ENCODE measurements at places on chromosomes 7 and 10.

DNA sequence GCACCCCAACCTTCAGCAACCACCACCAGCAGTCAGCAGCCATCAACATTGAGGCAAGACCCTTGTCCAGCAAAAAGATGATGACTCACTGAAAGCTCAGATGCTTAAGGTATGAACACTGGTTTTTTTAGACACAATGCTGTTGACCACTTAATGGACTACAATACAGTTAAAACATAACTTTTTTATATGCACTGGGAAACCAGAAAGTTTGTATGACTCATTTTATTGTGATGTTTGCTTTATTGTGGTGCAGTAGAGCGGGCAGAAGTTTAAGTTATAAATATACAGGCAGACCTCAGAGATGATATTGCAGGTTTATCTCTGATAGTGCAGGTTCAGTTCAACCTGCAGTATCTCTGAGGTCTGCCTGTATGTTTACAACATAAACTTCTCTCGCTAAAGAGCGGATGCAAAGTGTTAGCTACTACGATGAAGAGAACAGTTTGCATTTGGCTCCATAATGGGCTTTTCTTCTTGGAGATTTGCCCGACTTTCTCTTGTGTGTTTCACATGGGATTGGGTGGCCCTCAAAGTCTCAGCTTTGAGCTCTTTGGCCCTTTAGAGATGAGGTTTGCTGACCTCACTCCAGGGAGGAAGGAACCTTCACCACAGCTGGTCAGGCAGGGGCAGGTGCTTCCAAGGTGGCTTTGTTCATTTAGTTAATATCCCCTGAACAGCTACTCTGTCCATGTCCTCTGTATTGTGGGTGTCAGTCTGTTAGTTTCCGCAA is 84.4 kb upstream of the SHH start:
- peak; percentile 53 for DNase-seq

GRCh38 chr7:99398891-99399445 is 9.4 kb downstream of the PDAP1 start:
- DNase-seq: no peak

DNA sequence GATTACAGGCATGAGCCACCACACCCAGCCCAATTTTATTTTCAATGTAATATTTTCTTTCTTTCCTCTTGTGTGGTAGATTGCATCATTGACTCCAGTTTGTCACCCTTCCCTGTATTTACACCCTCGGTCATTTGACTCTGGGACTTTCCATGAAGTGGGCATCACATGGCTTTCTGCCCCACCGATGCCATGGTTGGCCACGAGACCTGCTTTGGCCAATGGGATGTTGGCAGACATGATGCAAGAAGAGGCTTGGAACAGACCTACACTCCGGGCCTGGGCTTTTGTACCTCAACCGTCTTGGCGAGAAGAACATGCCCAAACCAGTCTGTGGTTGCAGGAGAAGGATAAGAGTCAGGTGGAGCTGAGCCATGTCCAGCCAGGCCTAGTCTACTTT is 38.8 kb upstream of the CACUL1 start:
- no peak for DNase-seq

GRCh38 chr10:692682-693351 is 3.3 kb upstream of the DIP2C start:
- DNase-seq: no peak

GRCh38 chr7:109901926-109902325 is 1189.0 kb upstream of the LRRN3 start:
- peak; percentile 39 for DNase-seq

DNA sequence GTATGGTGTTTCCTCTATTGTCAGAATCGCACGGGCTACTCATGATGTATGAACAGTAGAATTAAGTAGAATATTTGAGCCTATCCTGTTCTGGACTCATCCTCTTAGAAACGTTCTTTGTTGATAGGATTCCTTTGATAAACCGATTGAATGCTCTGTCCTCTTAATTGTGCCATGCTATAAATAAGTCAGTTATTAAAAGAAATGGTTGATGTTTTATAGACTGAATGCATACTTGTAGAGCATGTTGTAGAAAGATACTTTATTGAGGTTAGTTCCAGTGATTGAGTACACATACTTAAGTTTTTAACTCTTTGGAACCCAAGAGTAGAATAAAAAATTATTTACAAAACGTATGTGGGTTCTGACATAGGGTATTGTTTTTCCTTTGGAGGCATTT is 54.9 kb upstream of the HBP1 start:
- no peak for DNase-seq

- DNase-seq: no peak
These were observed 19.6 kb downstream of the SGMS1 start for GRCh38 chr10:50604049-50604640.

DNA sequence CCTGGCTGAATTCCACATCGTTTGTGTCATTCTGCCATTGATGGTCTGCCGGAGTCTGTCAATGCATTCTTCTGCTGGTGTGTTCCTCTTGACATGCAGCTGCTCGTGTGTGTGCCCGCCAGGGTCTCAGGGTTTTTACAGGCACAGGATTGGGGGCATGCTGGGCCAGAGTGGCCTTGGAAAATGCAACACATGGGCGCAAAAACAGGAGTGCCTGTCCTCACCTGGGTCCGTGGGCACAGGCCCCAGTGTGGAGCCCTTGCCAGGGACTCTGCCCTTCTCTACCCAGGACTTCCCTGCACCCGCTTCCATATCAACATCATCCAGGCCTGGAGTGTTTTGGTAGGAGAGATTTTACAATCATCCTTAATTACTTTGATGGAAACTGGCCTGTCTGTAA is 340.7 kb downstream of the KIF20B start:
- no peak for DNase-seq

GRCh38 chr10:114653926-114654325 is 4.1 kb downstream of the ABLIM1 start:
- DNase-seq: no peak

GRCh38 chr10:69854511-69855345 is 53.0 kb downstream of the COL13A1 start:
- DNase-seq: no peak

DNA sequence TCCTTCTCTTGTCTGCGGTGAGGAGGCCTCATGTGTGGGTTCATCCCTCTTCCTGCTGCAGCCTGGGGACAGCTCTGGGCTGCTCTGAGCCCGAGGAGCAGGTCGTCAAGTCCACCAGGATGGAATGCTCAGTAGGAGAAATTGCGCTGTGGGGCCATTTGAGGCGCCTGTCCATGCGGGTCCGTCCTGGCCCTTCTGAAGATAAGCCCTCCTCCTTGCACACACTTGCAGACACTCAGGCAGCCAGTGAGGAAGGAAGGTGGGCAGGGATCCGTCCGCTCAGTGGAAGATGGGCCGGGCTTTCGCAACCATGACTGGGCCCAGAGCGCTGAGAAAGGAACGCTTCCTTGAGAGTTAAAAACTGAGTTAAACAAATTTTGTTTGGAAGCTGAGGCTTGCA is 356.8 kb downstream of the GLRX3 start:
- DNase-seq: no peak

DNA sequence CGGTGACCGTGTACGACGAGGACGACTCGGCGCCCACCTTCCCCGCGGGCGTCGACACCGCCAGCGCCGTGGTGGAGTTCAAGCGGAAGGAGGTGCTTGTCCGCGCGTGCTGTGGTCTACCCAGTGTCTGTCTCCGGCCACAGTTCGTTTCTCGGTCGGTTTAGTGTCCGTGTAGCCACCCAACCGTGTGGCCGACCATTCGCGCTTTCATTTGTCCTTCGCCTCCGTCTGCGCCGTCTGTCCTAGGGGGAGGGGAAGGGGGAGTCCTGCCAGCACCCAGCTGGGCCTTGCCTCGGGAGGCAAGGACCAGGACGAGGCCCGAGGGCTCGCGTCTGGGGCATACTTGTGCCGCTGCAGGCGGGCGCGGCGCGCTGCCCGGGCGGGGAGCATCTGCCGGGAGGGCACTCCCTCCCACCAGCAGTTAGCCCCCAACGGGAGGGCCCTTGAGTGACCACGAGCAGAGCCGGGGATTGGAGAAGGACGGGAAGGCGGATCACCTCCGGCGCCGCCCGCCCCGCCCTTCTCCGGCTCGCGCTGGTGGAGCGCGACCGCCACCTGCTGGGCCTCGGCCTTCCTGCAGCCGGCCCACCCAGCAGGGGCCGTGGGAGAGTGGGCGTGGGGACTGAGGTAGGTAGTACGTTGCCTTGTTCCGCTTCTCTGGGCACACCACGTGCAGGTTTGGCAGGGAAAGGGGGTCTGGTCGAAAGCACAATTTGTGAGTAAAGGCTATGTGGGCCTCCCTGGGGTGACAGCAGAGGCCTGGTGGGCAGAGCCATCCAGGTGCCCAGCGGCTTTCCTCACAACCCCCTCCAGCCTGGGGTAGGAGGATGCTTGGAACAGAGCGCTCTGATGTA is 28.5 kb downstream of the RET start:
- DNase-seq: peak; percentile 62

DNA sequence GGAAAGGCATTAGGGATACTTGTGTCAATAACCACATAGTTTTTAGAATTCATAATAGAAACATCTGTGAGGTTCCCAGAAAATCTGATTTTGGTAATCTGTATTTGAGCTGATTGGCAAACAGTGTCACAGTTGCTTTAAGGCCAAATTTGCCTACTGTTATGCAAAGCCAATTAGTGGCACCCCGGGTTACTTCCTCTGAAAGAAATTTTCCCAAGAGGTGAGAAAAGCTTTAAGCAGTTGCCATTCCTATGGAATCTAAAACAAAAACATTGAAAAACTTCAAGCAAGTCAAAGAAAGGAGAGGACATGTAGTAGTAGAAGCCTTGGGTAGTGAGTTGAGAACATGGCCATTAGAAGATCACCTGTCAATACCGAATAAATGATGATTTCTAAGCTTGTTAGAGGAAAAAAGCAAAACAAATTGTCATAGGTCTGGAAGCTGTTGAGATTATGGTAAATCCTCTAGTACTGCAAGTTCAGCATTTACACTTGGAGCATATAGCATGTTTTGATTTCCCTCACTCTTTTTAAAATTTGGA is 176.8 kb downstream of the TWIST1 start:
- no peak for DNase-seq

DNA sequence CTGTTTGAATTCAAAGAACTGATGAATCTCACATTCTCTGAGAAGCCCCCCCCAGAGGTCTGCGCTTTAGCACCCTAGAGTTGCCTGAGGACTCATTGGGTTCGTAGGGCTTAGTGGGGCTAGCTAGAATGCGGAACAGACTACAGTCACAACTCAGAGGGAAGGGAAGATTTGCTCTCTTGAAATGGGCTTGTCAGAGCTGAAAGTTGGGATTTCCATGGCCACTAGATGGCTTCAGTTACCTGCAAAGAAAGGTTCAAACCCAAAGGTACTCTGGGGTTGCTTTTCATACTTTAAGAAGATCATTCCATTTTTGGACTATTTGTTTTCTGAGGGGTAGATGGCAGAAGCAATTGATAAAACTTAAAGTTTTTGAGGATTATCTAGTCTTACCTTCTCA is 205.0 kb downstream of the BBS9 start:
- peak; percentile 2 for DNase-seq

GRCh38 chr10:77603534-77603927 is 34.1 kb downstream of the KCNMA1 start:
- no peak for DNase-seq

- DNase-seq: peak; percentile 28
These were observed 40.3 kb downstream of the SHOC2 start for GRCh38 chr10:110959379-110960332.

GRCh38 chr7:143300959-143301935 is 13.1 kb downstream of the CASP2 start:
- peak; percentile 49 for DNase-seq

DNA sequence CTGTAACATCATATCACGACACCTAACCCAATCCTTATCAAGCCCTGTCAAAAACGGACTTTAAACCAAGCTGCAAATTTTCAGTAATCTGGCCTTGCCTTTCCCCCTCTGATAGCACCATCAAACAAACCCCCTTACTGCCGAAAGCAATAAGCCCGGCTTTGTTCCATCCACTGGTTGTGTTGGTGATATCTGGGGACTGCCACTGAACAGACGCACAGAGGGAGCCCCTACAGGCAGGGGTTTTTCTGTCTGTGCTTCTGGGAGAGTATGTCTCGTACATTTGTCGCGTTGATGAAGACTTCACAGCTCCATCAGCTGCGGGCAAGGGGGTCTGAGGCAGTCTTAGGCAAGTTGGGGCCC is 550 bp upstream of the PLAU start:
- DNase-seq: no peak

DNA sequence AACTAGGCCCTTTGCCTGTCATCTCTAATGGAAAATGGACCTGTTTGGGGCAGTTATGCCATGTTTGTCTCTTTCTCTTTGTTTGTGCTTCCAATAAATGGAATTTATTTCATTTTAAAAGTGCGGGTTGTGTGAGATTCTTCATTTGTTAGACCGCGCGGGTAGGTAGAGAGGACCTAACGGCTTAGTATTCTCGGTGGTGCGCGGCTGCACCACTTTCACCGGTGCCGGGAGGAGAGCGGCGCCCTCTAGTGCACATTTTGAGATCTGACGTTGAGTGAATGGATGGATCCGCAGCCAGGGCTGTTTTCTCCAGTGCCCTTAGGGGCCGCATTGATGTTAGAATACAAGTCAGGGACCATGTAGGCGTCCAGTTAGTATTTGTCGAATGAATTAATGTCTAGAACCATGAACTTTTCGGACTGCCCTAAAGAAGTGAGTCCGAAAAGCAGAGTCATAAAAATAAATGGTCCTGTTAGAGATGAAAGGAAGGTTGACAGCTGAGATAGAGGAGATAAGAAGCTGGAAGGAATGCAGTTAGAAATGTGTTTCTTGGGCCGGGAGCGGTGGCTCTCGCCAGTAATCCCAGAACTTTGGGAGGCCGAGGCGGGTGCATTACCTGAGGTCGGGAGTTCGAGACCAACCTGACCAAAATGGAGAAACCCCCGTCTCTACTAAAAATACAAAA is 29.3 kb upstream of the GIMAP8 start:
- peak; percentile 40 for DNase-seq

GRCh38 chr10:97849687-97850402 is at the start of gene GOLGA7B:
Gene GOLGA7B (plus strand): TSS chr10:97849843. CDS start chr10:97850304, 461 bp downstream.
- no peak for DNase-seq

DNA sequence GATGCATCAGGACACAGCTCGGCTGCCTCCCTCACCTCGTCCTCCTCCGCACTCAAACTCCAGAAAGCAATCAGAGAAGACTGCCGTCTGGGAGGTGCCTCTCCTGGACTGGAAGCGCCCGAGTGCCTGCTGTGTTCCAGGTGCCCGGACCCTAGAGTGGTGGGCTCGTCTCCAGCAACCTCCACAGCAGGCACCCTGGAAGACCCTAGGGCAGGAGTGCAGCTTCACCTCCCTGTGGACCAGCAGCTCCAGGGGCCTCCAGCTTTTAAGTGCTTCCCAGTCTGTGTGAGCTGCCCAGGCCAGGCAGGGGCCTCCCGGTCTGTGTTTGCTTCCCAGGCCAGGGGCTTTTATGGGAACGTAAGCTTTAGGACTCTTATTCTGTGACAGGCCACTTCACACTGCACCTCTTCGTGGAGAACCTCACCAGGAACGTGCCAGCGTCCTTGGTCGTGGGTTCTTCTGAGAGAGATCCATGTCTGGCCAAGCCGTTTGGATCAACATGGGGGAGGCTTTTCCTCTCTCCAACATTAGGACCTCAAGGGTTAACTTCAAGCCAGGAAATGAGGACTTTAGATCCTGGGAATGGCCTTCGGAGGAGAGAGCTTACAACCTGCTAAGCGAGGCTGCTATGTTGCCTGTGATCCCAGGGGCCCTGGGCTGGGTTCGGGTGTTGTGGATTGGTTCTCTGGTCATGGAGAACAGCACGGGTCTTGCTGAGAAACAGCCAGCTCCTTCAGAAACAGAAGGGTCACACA is 5.9 kb upstream of the PWWP2B start:
- no peak for DNase-seq

- no peak for DNase-seq
These were observed 45.1 kb upstream of the AUTS2 start for GRCh38 chr7:69553190-69553589.

- no peak for DNase-seq
These were observed 814 bp downstream of the HK1 start for GRCh38 chr10:69279110-69279509.

Data from astrocyte (in vitro differentiated cells and primary cell).